Tibial nerve (tissue), 4 donors: ENCODE measurements at places on chromosomes 1 and 21. TPM values are rescaled to one million over a fixed set of nuclear protein-coding genes. Genes with fewer than 3 reads are reported as not detected.
A peak's percentile ranks its signal among the peaks of the same experiment; 100 is the strongest.

- H3K4me3 ChIP-seq, result no peak within 1 kb of the TSS
- no peaks in the 10 kb centered on the region for H3K4me1 ChIP-seq
- peak; percentile 42 for DNase-seq
- H3K27me3 ChIP-seq, result no peaks in the 10 kb centered on the region
- no peaks in the 10 kb centered on the region for H3K36me3 ChIP-seq
- H3K27ac ChIP-seq, result no peak within 1 kb of the TSS
Observed at GRCh38 chr21:39867198-39867650, at the start of gene PCP4. PCP4 (plus strand) TSS chr21:39867438; CDS start chr21:39867502, 64 bp downstream.

GRCh38 chr1:47703981-47704596 lies 266.2 kb downstream of the FOXD2 start:
- H3K36me3 ChIP-seq, result no peaks in the 10 kb centered on the region
- H3K27me3 ChIP-seq, result no peaks in the 10 kb centered on the region
- DNase-seq, result no peak
- no peaks in the 10 kb centered on the region for H3K4me1 ChIP-seq

GRCh38 chr1:245807306-245807705 lies 652.5 kb downstream of the KIF26B start:
- H3K27me3 ChIP-seq, result no peaks in the 10 kb centered on the region
- no peak overlapping the region for H3K27ac ChIP-seq
- H3K36me3 ChIP-seq, result no peaks in the 10 kb centered on the region
- H3K4me1 ChIP-seq, result no peaks in the 10 kb centered on the region

DNA sequence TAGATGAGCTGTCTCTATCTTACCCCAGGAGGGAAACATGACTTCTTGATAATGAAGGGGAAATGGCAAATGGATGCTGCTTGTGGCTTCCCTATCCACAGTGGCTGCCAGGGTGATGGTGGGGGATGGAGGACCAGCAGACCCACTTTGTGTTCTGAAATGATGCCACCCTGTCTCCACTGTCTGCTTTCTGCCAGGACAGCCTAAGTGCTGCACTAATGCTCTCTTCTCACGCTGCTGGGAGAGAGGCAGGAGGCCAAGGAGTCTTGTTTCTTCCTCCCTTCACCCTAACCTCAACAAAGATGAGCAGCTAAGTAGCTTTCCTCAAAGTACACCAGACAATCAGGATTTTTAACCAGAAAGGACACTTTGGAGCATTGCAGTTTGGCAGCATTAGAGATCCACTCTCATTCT lies 36.6 kb downstream of the XCL1 start:
- H3K4me3 ChIP-seq, result no peak overlapping the region
- no peaks in the 10 kb centered on the region for H3K36me3 ChIP-seq
- no peak for DNase-seq
- H3K4me1 ChIP-seq, result no peaks in the 10 kb centered on the region

DNA sequence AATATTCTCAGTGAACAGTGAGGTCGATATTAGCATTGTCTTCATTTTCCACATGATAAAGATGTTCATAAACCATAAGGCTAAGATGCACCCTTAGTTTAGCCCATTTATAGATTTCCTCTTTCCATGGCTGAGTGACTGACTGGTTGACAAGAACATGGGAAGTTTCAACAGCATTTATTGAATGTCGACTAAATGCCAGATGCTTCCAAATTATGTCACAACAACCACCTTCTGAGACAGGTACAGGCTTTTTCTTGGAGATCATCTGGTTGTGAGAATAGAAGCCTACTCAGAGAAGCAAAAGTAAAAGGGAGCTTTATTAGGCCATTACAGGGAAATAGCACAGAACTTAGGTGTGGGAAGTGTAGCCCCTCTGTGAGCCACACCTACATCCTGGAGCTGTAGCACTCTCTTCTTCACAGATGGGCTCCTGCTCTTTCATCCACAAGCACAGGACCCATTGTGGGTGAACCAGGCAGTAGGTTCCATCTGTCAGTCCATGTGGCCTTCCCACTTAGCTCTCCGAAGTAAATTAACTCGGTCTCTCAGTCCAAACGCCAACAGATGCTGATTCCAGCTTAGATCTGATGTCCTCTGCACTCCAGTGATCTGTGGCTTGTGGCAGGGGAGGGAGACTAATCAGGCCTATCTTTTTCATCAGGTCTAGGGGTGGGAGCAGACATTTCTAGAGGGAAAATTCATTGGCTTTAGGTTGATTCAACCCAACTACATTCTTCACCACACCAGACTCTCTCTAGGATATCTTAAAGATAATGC lies 14.3 kb downstream of the ATP2B4 start:
- no peaks in the 10 kb centered on the region for H3K27me3 ChIP-seq
- no peak for DNase-seq
- no peak overlapping the region for H3K27ac ChIP-seq
- peaks cover 49% of the 10 kb centered on the region for H3K4me1 ChIP-seq
- no peaks in the 10 kb centered on the region for H3K36me3 ChIP-seq

GRCh38 chr1:202843081-202843480 lies 32.3 kb downstream of the PCAT6 start:
- DNase-seq, result no peak
- no peaks in the 10 kb centered on the region for H3K4me1 ChIP-seq
- H3K27me3 ChIP-seq, result no peaks in the 10 kb centered on the region
- no peak overlapping the region for H3K4me3 ChIP-seq
- no peak overlapping the region for H3K27ac ChIP-seq
- H3K36me3 ChIP-seq, result no peaks in the 10 kb centered on the region

DNA sequence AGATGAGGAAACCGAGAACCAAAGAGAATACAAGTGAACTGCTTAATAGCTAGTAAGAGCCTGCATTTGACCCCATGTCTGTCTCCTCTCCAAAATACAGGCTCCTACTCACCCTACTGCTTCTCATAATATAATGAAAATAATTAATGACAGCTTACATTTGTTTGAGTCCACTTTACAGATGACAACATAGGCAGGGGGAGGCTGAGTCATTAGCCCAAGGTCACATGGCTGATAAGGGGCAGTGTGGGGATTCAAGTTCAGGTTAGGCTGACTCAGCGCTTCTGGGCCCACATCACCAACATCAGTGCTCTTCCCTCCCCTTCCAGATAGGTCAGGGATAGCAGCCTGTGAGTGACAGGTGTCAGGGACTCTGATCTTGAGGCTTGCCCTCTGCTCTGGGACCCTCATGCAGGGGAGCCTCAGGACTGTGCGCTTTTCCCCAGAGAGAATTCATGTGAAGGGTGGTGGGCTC lies 16.2 kb downstream of the AZIN2 start:
- no peak overlapping the region for H3K4me3 ChIP-seq
- H3K36me3 ChIP-seq, result peaks cover 23% of the 10 kb centered on the region
- no peaks in the 10 kb centered on the region for H3K27me3 ChIP-seq
- H3K27ac ChIP-seq, result no peak overlapping the region
- no peak for DNase-seq

DNA sequence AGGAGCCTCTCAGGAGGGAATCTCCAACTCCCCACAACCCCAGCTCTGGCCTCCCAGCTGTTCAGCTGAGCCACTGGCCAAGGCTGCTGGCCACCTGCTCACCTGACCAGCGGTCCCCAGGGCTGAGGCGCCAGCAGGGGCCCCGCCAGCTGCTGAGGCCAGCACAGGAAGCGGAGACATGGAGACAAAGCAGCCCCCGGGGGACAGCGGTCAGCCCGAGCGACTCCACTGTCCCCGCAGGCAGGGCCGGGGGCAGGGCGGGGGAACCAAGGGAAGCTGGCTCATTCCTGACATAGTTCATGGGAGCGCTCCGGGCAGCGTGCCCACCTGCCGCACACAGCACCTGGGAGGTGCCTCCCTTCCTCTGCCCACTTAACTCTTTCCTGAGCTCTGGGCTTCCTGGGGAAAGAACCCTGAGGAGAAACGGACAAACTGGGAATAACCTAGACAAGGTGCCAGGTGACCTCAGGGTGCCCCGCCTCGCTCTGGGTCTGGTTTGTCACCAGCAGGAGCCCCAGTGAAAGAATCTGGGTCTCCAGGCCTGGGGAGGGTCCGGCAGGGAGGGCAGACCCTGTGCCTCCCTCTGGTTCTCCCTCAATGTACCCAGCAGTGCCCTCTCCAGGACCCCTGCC lies 10.7 kb downstream of the EPHA2 start:
- no peak for DNase-seq
- H3K27me3 ChIP-seq, result no peaks in the 10 kb centered on the region
- no peaks in the 10 kb centered on the region for H3K36me3 ChIP-seq
- peaks cover 97% of the 10 kb centered on the region for H3K4me1 ChIP-seq
- H3K27ac ChIP-seq, result peak overlapping the region; percentile 94

DNA sequence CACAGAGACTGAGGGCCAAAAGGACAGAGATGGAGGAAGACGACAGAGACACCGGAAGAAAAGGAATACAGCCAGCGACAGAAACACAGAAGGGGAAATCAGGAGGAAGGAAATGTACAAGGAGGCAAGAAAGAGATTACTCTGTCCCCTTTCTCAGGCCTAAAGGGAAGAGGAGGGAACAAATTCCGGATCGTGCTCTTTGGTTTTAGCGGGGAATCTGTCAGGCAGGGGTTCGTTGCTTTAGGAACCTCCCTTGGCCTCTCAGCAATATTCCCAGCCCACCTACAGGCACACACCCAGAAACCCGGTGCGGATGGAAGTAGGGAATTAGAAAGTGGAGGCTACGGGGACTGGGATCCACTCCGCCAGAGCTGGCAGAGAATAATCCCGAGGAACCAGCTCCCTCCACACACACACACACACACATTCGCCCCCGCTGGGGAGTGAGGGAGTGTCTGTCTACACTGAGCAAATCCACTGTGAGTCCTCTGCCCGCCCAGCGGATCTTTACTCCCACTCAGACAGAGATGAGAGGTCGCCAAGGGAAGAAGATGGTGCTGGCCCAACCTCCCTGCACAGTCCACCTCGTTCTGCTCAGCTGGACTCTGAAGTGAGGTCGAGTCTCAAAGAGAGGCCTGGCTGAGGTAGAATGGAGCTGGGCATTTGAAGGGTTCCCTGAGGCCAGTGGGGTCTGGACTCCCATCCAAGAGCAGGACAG lies 5.7 kb downstream of the TAL1 start:
- no peak overlapping the region for H3K4me3 ChIP-seq
- H3K36me3 ChIP-seq, result no peaks in the 10 kb centered on the region
- H3K4me1 ChIP-seq, result peaks cover 20% of the 10 kb centered on the region
- DNase-seq, result no peak

- no peaks in the 10 kb centered on the region for H3K27me3 ChIP-seq
- H3K4me3 ChIP-seq, result no peak overlapping the region
- H3K4me1 ChIP-seq, result peaks cover 13% of the 10 kb centered on the region
- H3K27ac ChIP-seq, result peak overlapping the region; percentile 35
Observed at GRCh38 chr1:152003846-152004442, 10.3 kb upstream of the S100A10 start.

GRCh38 chr1:30778154-30778978 lies 20.8 kb upstream of the LAPTM5 start:
- H3K27me3 ChIP-seq, result no peaks in the 10 kb centered on the region
- no peak overlapping the region for H3K27ac ChIP-seq
- DNase-seq, result no peak
- H3K4me3 ChIP-seq, result no peak overlapping the region
- peaks cover 3% of the 10 kb centered on the region for H3K4me1 ChIP-seq

GRCh38 chr1:95116580-95117206 lies 462 bp upstream of the TLCD4 start:
- peaks cover 16% of the 10 kb centered on the region for H3K4me1 ChIP-seq
- peak overlapping the region; percentile 78 for H3K27ac ChIP-seq
- DNase-seq, result peak; percentile 36
- no peaks in the 10 kb centered on the region for H3K27me3 ChIP-seq
- peak overlapping the region; percentile 95 for H3K4me3 ChIP-seq

- no peaks in the 10 kb centered on the region for H3K27me3 ChIP-seq
- H3K4me1 ChIP-seq, result no peaks in the 10 kb centered on the region
- no peaks in the 10 kb centered on the region for H3K36me3 ChIP-seq
Observed at GRCh38 chr1:48202030-48202752, 20.3 kb upstream of the SLC5A9 start.

- no peaks in the 10 kb centered on the region for H3K27me3 ChIP-seq
- H3K27ac ChIP-seq, result no peak overlapping the region
- peaks cover 4% of the 10 kb centered on the region for H3K4me1 ChIP-seq
- H3K36me3 ChIP-seq, result peaks cover 17% of the 10 kb centered on the region
- DNase-seq, result no peak
Observed at GRCh38 chr1:218433744-218434143, 88.6 kb downstream of the TGFB2 start.

DNA sequence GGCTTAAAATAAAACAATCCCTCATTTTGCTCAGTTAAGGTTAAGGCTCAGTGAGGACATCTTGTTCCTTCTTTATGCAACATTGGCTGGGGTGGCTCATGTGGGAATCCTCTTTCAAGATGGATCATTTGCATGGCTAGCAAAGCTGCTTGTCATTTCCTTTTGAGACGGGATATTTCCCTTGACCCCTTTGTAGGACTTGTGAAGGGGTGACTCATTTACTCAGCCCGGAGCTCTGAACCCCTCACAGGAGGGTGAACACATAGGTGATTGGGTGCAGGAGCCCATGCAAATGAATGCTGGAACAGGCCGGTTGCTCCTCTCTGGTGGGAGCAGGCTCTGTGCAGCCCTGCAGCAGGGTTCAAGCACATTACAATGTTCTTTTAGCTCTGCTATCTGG lies 15.8 kb upstream of the C8A start:
- DNase-seq, result no peak
- H3K27ac ChIP-seq, result no peak overlapping the region
- H3K36me3 ChIP-seq, result no peaks in the 10 kb centered on the region
- H3K4me3 ChIP-seq, result no peak overlapping the region

GRCh38 chr21:14617040-14617393 lies 70.9 kb upstream of the SAMSN1 start:
- H3K4me3 ChIP-seq, result no peak overlapping the region
- H3K36me3 ChIP-seq, result no peaks in the 10 kb centered on the region
- no peaks in the 10 kb centered on the region for H3K27me3 ChIP-seq
- no peak overlapping the region for H3K27ac ChIP-seq

DNA sequence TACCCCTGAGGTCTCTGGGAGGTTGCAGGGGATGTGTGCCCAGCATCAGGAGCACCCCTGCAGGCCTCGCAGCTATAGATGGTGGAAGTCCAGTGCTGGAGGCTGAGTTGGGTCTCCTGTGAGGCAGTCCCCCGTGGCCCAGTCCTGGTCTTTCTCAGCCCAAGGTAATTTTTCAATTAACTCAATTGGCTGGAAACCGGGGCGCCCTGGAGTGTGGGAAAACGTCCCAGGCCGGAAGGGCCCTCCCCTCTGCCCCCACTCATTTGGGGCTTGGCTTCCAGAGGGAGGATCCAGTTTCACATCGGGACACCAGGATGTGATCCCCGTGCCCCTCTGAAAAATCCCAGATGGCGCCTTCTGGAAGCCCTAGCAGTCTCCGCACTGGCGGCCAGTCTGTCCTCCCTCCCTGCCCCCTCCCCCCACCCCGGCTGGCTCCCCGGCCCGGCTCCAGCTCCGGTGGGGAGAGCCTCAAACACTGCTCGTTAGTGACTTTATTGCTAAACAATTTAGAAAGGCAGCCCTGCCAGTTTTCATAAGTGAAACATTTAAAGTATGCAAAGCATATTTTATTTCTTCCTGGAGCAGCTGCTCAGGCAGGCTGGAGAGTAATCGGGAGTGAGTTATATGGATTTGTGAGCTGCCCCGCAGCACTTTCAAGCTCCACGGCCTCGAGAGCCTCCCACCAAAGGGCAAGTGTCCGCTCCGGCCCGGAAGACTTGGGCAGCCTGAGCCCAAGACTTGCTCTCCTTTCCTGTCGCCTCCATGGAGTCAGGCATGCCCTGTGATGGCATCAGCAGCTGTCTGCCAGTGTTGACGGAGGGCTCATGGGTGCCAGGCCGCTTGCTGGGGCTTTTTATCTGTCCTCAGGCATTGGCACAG lies 208.2 kb upstream of the TMEM51 start:
- no peaks in the 10 kb centered on the region for H3K27me3 ChIP-seq
- peak overlapping the region; percentile 71 for H3K27ac ChIP-seq
- H3K4me3 ChIP-seq, result no peak overlapping the region
- peaks cover 11% of the 10 kb centered on the region for H3K4me1 ChIP-seq
- no peaks in the 10 kb centered on the region for H3K36me3 ChIP-seq

The SAMSN1 gene
- total RNA-seq, result 13.5 TPM

The AMPD1 gene
- total RNA-seq, result not detected

The TCEANC2 gene
- total RNA-seq, result 4.6 TPM

The BRINP3 gene
- total RNA-seq, result 0.21 TPM

The LRRC7 gene
- total RNA-seq, result 14.3 TPM

The CFAP107 gene
- total RNA-seq, result not detected

The SH3D21 gene
- total RNA-seq, result 2.4 TPM

The AMY1B gene
- total RNA-seq, result not detected

The P3R3URF gene
- not detected for total RNA-seq

The OR2M4 gene
- total RNA-seq, result under 0.01 TPM
